ENCODE measurements at places on chromosomes 7 and 10. TPM values are rescaled to one million over a fixed set of nuclear protein-coding genes. Genes with fewer than 3 reads are reported as not detected.

TRIM50 gene
- 0.23 TPM for polyA plus RNA-seq

SORCS3 gene
- 3.6 TPM for polyA plus RNA-seq

KLHDC10 gene
- polyA plus RNA-seq = 55.7 TPM

ADAM8 gene
- polyA plus RNA-seq = 2.2 TPM

CUEDC2 gene
- 86.0 TPM for polyA plus RNA-seq

LMOD2 gene
- polyA plus RNA-seq = 0.21 TPM

HIP1 gene
- polyA plus RNA-seq = 35.1 TPM

SLF2 gene
- polyA plus RNA-seq = 29.0 TPM

CYP3A7 gene
- 0.51 TPM for polyA plus RNA-seq

A1CF gene
- polyA plus RNA-seq = 6.0 TPM

SVIL gene
- 44.7 TPM for polyA plus RNA-seq

KAZALD1 gene
- polyA plus RNA-seq = 10.6 TPM

PNLIPRP2 gene
- polyA plus RNA-seq = not detected

RNF32 gene
- polyA plus RNA-seq = 2.4 TPM

GRCh38 chr10:26090762-26091161, 125.8 kb upstream of the GAD2 start:
- no peak for DNase-seq

- no peak for DNase-seq
These were observed 22.8 kb downstream of the HIBADH start for GRCh38 chr7:27639851-27640250.

- DNase-seq = no peak
These were observed 272.2 kb downstream of the TCF7L2 start for GRCh38 chr10:113222207-113222606.

GRCh38 chr10:124388476-124388822, 30.3 kb downstream of the OAT start:
- DNase-seq = no peak

GRCh38 chr7:110898516-110898915, 192.4 kb upstream of the LRRN3 start:
- no peak for DNase-seq

DNA sequence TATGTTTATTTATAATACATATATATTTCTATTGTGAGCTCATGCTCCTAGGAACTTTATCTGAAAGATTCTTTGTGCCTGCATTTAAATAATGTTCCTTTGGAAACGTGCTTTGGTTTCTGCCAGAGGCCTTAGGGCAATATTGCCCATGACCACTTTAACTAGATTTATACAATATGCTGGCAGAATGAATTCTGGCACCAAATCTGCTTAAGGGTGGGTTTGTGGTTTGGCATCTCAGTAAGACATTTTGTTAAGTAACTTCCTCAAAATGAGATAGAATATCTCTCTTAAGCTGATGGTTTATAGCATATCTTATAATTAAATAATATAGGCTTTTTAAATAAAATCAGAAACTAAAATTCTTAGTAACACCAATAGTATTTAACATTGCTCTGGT, 252.9 kb downstream of the RNLS start:
- DNase-seq = no peak

DNA sequence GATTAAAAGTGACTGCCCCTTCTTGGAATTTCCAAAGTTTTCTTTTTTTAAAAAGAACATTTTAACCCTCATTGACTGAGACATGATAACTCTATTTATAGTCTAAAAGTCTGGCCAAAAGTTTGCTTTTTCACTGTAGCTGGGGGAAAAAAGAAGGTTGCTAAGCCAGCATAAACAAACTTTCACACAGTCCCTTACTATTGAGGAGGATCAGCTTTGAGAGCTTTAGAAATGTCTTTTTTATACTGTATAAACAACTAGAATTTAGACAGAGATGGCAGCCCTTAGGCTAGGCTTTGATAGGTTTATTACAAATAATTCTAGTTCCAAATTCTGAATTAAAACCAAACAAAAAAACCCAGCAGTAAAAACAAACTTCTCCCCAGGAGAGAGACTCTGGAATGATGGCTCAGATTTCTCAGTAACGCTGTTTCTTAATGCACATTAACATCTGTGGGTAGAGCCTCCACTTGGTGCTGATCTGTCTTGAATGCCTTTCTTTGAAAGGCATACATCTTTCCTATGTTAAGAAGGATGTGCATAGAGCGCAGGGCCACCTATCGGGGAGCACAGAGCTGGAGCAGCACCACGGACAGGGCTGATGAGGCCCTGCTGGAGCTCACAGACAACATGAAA, 100.9 kb upstream of the PDLIM1 start:
- peak; percentile 63 for DNase-seq

- DNase-seq = no peak
These were observed 219.5 kb upstream of the AOAH start for GRCh38 chr7:36943591-36944435.

- DNase-seq = no peak
These were observed 46.6 kb downstream of the RSU1 start for GRCh38 chr10:16770670-16771069.

- no peak for DNase-seq
These were observed 36.2 kb downstream of the GOT1 start for GRCh38 chr10:99394256-99394655.

GRCh38 chr7:91050677-91051076, 213.6 kb upstream of the FZD1 start:
- no peak for DNase-seq

DNA sequence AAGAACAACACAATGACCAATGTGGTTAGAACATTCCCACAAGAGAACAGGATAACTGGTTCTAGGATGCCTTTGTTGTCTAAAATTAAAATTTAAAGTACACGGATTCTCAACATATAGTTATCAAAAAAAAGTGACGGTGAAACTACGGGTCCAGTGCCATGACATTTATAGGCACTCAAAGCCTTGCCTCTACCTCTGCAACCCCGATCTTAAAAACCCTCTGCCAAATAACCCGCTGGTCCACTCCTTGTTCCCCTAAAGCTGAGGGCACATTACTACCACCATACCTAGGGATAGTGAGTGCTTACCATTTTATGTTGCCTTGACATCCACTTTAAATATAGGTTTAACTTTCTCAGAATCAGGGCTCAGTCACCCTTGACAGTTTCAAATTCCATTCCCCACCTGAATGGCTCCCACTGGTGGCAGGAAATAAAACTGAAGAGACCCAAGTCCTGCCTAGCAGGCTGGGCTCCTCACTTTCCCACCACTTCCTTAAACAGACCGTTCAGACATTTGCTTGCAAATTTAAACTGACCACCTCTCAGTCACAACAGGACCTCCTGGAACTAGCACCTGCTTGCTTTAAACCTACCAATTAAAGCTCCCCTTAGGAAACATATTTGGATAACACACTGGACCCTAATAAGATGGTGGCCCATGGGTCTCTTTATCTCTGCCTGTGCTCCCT, 169.9 kb upstream of the ASAH2 start:
- peak; percentile 53 for DNase-seq

- DNase-seq = no peak
These were observed 9.5 kb upstream of the ASAH2 start for GRCh38 chr10:50260791-50261281.

GRCh38 chr10:76962851-76963250, 674.8 kb downstream of the KCNMA1 start:
- no peak for DNase-seq

DNA sequence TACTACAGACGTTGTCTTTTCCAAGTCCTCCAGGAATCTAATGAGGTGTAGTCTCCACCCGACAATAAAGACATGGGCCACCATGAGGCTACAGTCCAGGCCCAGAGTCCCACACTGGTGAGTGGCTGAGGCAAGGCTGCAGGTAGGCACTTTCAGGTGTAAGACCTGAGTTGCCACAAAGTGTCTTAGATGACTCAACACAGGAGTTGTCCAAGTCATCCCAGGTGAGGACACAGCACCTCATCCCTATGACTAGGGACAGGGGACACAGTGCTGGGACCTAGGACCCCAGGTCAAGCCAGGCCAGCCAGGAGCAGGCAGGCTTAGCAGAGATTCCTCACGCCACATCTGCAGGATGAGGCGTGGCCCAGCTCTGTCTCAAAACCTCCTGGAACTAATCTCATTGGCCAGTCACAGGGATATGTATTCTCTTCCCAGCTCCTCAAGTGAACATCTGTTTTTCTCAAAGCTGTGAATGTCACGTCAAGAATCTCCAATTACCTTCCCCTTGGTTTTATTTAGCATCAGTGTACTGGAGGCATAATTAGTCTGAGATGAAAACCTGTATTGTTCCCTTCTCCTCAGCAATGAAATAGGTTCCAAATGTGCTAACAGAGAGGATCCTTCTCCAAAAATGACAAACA, 254.6 kb downstream of the GRID1 start:
- DNase-seq = no peak

DNA sequence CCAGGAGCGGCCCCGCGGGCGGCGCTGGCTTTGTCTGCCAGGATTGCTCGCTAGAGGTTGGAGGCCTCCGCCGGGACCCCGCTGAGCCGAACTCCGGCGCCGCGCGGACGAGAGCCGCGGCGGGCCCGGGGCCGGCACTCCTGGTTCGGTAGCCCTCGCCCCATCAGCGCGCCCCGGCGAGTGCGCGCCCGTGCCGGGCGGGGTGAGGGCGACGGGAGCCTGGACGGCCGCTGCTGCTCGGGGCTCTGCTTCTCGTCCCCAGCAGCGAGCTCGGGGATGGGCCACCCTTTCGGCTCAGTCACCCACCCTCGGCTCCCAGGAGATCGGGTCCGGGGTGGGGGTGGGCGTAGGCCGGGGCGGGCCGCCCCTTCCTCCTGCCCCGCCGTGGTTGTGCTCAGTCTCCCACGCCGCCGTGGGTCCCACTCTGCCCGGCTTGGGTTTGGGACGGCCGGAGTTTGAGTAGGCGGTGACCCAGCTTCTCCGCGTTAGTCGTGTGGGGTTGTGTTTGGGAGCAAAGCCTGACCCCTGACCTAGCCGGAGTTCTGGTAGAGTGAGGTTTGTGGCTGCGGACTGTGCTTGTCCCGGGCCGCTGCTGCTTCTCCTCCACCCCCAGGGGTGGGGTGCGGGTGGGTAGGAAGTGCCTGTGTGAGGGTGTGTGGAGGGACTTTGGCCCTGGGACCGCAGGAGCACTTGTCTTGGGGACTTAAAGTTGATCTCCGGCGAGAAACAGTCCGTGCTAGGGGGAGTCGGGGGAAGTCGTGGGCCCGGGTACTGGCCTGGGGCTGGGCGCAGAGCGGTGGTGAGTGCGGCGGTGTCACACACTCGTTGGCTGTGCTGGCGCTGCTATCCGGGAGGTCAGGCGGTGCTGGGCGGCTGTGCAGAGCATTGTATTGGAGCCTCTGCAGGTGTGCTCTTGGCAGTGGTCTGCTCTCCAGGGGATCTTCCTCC, 677 bp downstream of the TSPAN14 start:
- no peak for DNase-seq

- DNase-seq = no peak
These were observed 5.2 kb upstream of the APBB1IP start for GRCh38 chr10:26432938-26433337.

DNA sequence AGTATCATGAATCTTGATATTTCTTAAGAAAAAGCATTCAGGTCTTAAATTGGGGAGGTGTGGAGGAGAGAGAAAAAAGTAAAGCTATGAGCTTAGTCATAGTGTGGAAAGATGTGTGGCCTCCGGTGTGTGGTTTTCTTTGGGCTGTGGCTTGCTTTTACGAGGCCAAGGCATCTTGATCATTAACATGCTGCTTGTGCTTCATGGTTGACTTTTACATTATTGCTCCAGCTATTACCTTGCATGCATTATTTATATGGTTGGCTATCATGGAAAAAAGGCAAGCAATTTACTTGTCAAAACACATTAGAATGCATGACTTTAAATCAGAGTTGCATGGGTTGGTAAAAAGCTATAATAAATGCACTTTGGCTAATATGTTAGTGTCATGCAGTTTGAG, 300.7 kb upstream of the ADARB2 start:
- DNase-seq = no peak

GRCh38 chr7:927031-927671, 27.3 kb downstream of the ADAP1 start:
- DNase-seq = no peak

GRCh38 chr10:24437302-24437701, 228.4 kb downstream of the KIAA1217 start:
- DNase-seq = no peak

- no peak for DNase-seq
These were observed 82.2 kb downstream of the EPDR1 start for GRCh38 chr7:38002689-38003088.

GRCh38 chr7:30301751-30302150, 17.4 kb downstream of the ZNRF2 start:
- DNase-seq = no peak
